ENCODE measurements at places on chromosomes 16 and 17.
A peak's percentile ranks its signal among the peaks of the same experiment; 100 is the strongest.

DNA sequence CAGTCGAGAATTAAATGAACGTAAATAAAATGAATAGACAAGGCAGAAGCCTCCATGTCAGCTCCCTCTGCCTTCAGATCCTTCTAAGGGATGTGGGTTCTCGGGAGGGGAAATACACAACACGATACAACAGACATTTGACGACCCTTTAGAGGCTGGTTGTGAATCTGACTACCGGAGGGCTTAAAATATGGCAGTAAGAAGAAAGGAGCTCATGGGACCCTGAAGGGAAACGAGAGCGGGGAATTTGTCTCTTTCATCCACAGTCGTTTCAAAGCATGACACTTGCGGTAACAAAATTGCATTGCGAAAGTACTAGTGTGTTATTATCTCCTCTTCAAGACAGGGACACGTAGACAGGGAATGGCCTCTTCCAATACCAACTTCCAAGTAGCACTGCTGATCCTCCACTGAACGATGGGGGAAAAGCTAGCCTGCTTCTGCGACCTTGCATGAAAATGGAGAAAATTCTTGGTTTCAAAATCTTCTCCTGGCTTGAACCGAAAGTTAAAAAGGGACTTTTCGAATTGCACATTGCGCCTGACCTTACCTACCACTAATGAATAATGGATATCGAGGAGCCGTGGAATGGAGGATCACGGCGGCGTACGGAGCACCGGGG, 1.2 kb upstream of the TNRC6C start:
- peak; percentile 29 for DNase-seq

- no peak for DNase-seq
These were observed 7.4 kb downstream of the PNPO start for GRCh38 chr17:47948706-47949196.

- no peak for DNase-seq
These were observed 247.2 kb downstream of the NTN1 start for GRCh38 chr17:9268546-9268945.

- DNase-seq: no peak
These were observed 213.9 kb downstream of the GSG1L start for GRCh38 chr16:27849621-27850020.

DNA sequence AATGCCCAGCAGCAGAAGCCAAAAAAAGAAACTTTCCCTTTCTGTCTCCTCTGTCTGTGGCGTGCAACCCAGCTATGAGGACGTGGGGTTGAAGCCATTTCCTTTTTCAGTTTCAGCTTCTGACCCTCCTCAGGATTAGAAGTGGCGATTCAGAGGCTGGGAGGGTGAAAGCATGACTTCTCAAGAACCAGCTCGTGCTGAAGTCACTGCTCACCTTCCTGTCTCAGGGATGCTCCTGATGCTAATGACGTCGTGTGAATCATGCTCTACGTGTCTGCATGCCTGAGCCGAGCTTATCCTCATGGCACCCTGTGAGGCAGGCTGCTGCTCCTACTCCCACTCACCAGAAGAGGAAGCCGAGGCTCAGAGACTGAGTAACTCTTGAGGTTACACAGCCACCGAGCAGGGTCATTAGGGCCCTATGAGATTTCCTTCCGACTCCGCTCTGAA, 5.7 kb upstream of the LPO start:
- DNase-seq: peak; percentile 29

- DNase-seq: no peak
These were observed 27.1 kb upstream of the MYLK3 start for GRCh38 chr16:46775214-46775613.

DNA sequence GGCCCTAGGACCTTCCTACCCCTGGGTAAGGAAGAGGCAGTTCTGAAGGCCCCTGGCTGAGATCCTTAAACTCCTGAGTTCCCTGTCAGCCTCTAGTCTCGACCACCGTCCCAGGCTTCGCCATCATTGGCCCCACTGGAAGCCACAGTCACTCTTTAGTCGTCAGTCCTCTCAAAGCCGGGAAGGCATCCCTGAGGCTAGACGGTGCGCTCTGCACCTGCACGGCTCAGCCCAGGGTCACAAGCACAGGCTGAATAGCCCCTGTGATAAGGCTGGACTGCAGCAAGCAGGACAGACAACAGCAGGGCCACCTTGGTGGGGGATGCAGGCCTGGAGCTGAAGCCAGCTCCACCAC, 3.3 kb upstream of the HEXIM1 start:
- DNase-seq: no peak

- no peak for DNase-seq
These were observed 25.3 kb downstream of the CACNG1 start for GRCh38 chr17:67069603-67070136.

DNA sequence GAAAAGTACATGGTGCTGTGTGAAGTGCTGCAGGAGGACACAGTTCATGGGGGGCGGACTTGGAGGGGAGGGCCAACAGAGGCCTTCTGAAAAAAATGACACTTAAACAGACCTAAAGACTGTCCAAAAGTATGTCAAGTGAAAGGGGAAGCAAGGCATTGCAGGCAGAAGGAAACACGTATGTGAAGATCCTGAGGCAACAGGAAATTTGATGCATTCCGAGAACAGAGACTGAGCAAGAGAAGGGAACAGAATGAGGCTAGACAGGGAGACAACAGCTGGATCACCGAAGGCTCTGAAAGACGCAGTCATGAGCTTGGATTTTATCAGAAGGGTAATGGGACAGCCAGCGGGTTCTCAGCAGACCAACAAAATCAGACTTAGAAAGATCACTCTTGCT, 1.1 kb downstream of the IFT20 start:
- DNase-seq: no peak

All from CD4-positive, alpha-beta T cell treated with Interleukin-4 for 1 hour (primary cell).